ENCODE measurements at places on chromosomes 3 and 15.

- no peak for DNase-seq
These were observed 105.4 kb upstream of the CCDC54 start for GRCh38 chr3:107271787-107272387.

DNA sequence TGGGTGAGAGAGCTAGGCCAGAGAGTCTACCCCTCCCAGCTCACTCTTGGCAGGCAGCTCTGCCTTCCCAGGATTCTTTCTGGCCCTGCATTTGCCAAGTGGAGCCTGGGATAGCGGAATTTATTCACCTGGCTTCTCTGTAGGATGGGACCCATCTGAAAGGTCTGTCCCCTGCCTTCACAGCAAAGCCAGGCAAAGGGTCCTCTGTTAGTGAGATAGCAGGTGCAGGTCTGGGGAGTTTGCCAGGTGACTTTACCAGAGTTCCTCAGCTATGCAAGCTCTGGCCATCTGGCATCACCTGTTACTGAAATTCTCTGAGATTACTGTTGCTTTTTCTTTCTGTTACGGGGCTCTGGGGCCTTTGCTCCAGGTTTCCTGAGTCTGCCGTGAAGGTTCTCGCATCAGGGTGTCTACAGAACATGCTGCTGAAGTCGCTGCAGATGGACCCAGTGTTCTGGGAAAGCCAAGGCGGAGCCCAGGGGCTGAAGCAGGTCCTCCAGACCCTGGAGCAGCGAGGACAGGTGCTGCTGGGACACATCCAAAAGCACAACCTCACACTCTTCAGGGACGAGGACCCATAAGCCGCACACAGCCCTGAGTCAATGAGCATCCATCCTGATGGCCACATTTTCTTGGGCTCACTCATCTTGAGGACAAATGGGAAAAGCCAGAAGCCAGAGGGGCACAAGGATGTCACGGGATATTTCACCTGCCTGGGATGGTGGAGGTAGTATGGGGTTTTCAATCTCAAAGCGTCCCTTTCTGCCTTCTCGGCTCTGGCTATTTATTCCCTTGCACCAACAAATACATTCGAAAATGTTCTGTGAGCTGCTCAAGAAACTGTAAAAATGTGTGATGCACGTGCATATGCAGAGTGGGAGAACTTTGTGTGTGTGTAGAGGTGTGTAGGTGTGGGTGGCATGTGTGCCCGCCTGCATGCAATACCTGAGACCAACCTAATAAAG, 49.8 kb downstream of the POMGNT2 start:
- DNase-seq = no peak

DNA sequence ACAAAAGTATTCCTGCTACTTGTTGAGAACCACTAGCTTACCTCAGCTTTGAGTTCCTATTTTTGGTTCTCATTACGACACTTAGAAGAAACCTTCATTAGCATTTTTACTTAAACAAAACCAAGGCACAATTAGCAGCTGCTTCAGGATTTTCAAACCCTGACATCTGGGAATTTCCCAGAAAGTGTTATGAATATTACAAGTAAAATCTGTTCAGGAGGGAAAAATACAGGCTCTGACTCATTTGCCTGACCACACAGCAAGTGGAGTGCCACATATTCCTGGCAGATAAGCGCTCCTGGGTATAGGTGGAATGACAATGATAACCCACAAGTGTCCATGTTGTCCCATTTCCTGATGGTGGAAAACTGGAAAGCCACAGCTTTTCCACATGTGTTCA, 10.3 kb upstream of the RFTN1 start:
- DNase-seq = no peak

GRCh38 chr3:29594261-29594660, 313.4 kb downstream of the RBMS3 start:
- no peak for DNase-seq

DNA sequence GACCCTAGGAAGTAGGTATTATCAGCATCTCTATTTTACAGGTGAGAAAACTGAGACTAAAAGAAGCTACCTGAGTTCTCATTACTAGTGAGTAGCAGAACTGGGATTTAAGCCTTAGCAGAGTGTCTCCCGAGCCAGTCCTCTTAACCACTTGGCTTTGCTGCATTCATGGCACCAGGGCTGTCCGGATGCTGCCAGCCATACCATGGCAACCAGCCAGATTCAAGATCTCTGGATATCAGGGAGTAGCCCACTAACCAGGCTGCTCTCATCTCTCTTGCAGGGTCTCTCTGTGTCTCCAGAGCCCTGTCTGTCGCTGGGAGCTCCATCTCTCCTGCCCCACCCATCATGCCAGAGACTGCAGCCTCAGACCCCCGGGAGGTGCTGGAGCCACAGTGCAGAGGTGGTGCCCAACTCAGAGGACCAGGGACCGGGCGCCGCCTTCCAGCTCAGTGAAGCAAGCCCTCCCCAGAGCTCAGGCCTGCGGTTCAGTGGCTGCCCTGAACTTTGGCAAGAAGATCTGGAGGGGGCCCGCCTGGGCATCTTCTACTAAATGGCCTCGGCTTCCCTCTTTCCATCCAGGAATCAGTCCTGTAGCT, 1.7 kb downstream of the MESP2 start:
- no peak for DNase-seq

- DNase-seq = no peak
These were observed 152.0 kb downstream of the ZBBX start for GRCh38 chr3:167228135-167228534.

DNA sequence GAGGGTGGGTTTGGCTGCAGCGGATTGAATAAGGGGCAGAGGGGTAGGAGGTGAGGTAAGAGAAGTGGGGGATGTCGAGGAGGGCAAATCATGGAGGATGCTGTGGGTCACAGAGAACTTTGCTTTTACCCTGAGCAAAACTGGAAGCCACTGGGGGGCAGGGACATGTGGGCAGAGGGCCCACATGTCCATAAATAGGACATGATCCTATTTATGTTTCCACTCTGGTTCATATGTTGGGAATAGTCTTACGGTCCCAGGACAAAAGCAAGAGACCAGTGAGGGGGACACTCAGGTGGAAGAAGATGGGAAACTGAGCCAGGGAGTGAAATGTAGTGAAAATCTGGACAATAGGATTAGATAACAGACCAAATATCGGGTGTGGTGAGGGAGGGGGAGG, 85.5 kb upstream of the MRPS22 start:
- no peak for DNase-seq
